Heart left ventricle (tissue), 16 donors: ENCODE measurements at places on chromosomes 12 and 14. TPM values are rescaled to one million over a fixed set of nuclear protein-coding genes. Genes with fewer than 3 reads are reported as not detected.
A peak's percentile ranks its signal among the peaks of the same experiment; 100 is the strongest.

GRCh38 chr12:44573723-44574122, 302.4 kb downstream of the NELL2 start:
- DNase-seq = no peak

GRCh38 chr14:57417228-57417627, 26.8 kb downstream of the NAA30 start:
- DNase-seq = no peak

Gene TUBA1B
- 242 TPM for total RNA-seq

DNA sequence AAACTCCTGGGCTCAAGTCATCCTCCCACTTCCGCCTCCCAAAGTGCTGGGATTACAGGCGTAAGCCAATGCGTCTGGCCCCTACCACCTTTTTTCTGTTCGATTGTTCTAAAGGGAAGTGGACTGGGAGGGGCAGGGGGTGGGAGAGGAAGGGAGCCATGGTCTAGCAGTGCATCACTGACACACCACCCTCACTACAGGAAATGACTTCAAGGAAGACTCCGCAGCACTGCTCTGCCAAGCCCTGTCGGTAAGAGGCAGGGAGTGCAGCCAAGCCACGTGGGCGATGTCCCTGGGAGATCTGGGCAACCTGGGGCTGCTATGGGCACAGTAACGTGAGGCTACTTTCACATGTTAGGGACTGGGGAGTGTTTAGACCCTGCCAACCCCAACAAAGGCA, 18.0 kb downstream of the LRRC74A start:
- peak; percentile 87 for DNase-seq

GRCh38 chr14:71328954-71329353, 421.7 kb downstream of the PCNX1 start:
- DNase-seq = no peak

DNA sequence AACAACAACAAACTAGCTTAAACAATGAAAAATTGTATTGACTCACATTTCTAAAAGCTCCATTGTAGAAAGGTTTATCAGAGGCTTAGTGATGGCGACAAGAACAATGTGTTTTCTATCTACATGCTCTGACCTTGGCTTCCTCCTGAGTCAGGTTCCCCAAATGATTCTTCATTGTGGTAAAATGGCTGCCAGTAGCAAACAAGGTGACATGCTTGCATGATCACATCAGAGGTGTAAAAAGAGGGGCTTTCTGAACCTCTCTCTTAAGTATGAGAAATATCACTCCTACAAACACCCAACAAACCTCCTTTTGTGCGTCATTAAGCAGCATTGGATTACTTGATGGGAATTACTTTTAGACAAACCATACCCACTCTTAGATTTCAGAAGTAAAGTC, 252.4 kb upstream of the SYT1 start:
- DNase-seq = no peak

DNA sequence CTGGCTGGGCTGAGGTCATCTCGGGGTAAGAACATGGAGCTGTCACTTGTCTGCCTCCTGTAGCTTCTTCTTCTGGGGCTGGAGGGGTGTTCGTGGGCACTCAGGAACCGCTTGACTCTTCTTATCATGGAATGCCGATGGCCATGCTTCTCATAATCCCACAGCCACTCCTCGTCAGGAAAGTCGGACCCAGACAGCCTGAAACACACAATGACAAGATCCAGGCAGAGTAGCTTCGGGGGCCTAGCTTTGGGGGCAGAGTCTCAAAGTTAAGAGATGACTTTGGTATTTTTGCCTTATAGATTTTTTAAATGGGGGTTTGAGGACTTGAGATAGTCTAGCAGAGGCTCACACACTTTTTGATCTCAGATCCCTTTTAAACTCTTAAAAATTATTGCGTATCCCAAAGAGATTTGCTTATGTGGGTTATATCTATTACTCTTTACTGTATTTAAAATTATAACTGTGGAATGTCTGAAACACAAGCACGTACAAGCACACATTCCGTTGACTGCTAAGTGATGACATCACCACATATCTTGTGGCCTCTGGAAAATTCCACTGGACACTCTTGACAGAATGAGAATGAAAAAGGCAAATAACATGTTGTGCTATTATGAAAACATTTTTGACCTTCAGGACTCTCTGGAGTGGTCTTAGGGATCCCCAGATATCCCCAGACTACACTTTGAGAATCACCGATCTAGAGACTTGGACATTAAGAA, 43.3 kb downstream of the BEST3 start:
- no peak for DNase-seq

DNA sequence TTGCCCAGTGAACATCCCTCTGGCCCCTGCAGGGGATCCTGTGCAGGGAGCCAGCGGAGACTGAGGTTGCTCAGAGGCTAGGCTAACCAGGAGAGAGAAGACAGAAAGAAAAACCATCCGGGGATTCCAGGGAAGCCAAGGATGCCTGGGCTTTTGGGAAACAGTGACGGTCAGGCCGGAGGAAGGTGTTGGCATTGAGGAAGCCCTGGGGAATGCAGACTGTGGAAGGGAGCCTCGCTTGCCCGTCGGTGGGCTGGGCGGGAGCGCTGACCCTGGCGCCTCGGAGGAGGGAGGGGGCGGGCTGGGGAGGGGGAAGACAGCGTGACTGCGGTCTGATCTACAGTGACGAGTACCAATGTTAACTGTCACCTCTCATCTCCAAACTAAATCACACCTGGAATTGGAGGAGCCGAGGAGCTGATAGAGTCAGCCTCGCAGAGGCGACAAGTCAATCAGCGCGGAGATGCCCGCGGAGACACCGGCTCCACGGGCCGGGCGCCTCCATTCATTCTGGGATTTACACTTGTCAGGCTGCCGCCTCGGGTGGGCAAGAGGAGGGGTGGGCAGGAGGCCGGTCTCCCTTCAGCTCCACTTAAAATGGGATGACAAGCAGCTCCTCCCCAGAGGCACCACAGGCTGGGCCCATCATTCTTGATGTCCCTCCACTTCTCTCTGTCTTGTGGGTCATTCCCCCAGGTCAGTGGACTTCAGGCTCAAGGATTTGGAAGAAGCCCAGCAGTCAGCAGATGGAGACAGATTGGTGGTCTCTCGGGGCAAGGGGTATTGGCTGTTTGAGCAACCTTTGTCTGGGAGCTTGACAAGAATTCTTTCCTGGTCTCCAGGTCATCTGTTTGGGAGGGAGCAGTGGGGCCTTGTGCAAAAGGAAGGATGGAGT, 20.4 kb upstream of the GPATCH2L start:
- no peak for DNase-seq

Gene OR6C2
- total RNA-seq = not detected

- DNase-seq = no peak
Observed at GRCh38 chr14:35159742-35160409, 37.5 kb downstream of the PRORP start.

Gene ADSS1
- 78.9 TPM for total RNA-seq

DNA sequence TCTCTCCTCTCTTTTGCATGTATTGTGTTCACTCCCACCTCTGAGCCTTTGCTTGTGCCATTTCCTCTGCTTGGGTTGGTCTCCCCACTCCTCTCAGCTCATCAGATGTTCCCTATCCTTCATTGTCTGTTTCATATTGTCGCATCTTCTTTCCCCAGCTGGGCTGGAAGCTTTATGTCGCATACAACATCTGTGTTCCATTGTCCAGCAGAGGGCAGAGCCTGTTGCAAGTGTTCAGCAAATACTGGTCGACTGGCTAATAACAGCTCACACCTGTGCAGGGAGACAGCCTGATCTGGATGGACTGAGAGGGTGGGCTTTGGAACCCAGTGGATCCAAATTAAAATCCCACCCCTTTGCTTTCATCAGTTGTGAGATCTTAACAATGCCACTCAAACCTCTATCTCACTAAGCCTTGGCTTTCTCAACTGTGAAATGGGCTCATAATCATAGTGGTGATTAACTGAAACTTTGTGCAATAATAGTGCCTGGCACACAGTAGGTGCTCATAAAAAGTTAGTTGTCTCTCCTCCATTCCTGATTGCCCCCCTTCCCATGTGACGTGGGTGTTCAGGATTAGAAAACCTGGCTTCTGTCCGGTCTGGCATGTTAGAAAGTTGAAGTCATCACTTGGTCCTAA, 75.8 kb downstream of the RIN3 start:
- DNase-seq = no peak

GRCh38 chr12:68291396-68292036, 38.1 kb upstream of the IL22 start:
- no peak for DNase-seq

Gene SLC16A7
- 174 TPM for total RNA-seq

Gene NKX2-1
- total RNA-seq = not detected

- DNase-seq = no peak
Observed at GRCh38 chr14:68680541-68681051, 112.3 kb downstream of the ZFP36L1 start.

DNA sequence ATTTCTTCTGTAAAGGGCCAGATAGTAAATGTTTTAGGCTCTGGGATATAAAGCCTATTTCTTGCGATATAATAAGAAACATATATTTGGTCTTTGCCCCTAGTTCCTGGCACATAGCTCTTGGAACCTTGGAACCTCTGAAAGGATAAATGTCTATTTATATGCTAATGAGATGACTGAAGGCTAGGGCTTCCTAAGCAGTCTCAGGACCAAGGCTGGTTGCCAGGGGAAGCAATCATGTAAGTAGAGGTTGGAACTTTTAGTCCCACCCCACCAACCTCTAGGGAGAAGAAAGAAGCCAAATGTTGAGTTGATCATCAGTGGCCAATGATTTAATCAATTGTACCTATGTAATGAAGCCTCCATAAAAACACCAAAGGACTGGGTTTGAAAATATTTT, 26.6 kb upstream of the NFYB start:
- no peak for DNase-seq

GRCh38 chr14:67056684-67057083, 132.6 kb upstream of the GARIN2 start:
- DNase-seq = peak; percentile 53

DNA sequence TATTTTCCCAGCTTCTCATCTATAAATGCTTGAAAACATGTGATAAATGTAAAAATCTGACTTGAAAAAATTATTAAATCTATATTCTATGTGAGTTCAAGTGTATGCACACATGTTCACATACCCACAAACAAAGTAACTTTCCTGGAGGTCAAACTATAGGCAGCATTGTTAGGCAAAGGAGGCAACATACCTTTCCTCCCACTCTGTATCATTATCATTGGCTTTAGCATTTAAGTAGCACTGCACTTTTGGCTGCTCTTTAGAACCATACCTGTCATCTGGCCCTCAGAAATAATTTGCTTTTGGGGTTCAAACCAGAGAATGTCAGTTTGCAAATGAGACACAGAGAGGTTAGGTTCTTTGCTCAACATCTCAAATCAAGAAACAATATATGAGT, 102.4 kb upstream of the CCDC196 start:
- no peak for DNase-seq

Gene ART4
- total RNA-seq = 3.7 TPM

DNA sequence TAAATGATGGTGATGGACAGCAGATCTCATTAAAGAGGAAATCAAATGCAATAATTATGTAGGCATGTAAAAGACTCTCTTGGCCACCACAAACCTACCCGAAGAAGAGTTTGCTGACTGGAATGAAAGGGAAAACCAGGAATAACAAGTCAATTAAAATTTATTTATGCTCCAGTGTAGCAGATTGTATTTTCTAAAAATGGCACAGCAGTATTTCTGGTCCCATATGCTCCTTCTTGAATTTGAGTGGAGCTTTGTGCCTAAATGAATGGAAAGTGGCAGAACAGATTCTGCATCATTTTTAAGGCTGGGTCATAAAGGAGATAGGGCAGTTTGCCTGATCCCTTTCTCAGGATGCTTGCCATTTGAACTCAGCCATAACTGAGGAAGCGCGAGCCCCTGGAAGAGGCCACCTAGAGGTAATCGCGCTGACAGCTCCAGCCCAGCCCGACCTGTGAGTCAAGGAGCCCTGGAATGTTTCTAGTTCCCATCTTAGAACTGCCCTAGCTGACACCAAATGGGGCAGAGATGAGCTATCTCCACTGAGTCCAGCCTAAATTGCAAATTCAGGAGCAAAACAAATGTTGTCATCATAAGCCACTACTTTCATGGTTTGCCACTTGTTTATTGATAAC, 229.2 kb upstream of the TMTC1 start:
- no peak for DNase-seq

DNA sequence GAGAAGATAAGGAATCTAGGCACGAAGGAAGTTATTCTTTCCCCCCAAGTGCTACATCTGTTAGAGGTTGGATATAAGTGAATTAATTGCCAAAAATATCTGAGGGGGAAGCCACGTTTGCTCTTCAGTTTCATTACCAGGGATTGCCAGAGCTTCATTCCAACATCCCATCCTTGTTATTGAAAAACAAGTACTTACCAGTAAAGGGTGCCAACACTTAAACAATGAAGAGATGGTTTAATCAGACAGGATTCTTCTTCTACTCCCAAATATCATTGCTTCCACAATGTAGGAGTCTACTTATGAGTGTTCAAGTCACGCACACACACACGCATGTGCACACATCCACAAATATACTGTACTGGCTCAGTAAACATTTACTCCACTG, 312.4 kb downstream of the RPAP3 start:
- DNase-seq = no peak

- peak; percentile 56 for DNase-seq
Observed at GRCh38 chr14:95472819-95473251, 43.6 kb downstream of the SYNE3 start.

DNA sequence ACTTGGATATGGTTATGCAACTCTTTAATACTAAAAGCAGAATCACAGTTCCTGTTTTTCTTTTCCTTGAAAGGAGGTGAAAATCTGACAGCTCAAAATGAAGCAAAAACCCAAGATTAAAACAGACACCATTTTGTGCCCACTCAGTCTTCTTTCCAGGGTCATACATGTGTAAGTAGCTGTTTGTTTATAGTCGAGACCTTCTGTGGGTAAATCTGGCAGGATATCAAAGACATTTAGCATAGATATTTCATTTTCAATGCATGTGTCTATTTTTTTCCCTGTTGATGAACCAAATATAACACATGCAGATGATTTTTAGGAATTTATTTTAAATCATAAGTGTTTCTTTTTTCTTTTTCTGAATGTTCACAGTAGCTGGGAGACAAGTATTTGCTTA, 398.8 kb downstream of the FOXG1 start:
- no peak for DNase-seq

DNA sequence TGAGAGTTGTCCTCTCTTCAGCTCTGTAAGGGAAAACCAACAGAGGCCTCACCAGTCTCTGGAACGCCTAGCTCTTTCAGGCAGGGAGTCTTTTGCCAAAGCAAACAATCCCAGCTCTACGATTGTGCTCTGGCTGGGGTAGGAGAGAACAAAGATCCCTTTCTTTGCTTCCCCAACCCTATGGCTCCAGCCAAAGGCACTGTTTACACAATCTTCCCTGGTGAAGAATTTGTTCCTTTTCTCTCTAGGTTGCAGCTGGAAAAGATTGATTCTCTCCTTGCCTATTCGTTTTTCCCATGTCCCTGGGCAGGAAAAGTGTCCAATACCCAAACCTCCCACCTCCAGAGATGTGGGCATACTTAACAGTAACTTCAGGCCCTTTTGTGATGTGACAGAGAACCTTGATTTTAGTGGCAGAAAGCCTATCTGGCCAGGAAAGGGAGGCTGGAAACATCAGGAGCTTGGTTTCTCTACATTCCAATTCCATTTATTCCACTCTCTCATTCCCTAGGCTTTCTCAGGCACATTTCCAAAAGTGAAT, 16.8 kb downstream of the ATP5MC2 start:
- DNase-seq = peak; percentile 54
